ENCODE measurements at places on chromosomes 13 and 19.

DNA sequence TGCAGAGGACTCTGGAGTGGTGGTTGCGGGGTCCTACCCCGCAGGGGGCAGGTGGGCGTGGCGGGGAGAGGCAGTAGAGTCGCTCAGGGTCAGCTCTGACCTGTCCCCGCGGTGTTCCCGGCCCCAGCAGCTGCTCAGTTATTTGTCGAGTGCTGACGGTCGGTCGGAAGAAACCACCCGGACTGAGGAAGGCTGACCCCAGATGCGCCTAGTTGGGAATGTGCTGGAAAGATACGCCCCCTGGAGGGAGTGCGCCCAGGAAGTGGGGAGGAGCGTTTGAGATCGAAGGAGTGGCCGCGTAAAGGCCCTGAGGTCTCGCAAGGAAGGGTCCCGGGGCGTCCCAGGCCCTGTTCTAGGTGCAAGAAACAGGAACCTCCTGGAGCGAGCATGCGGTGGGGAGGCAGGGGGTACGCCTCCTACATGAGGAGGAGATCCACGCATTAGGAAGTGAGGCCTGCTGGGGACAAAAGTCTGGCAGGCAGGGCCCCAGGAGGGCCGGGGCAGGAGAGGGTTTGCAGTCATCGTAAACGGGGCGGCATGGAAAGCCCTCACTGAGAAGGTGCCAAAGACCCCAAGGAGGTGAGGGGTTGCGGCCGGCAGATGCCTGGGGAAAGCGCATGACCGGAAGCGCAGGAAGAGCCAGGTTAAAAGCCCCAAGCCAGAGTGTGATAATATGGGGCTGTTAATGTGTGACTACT lies 9.2 kb downstream of the CCDC8 start:
- DNase-seq, result no peak

DNA sequence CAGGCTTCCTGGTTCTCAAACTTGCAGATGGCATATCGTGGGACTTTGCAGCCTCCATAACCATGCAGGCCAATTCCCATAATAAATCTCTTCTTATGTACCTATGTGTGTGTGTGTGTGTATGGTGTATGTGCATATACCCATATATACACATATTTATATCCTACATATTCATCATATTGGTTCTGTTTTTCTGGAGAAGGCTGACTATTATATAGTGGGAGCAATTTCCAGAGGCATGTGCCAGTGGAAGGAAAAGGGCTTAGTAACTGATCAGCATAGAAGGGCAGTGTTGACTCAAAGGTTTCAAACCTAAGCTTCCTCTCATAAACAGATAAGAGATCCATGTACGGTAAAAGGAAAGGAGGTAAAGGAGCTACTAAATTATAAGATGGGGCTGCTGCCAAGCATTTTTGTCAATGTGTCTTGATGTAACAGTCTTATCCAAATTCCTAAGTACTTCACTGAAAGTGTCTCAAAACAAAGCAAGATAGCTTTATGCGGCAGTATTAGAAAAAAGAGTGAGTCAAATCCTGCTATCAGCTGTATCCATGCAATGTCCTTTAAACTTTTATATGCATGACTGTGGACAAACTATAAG lies 432.1 kb downstream of the TBC1D4 start:
- DNase-seq, result no peak

- DNase-seq, result no peak
Observed at GRCh38 chr19:16144216-16144581, 714 bp downstream of the HSH2D start.

- DNase-seq, result no peak
Observed at GRCh38 chr13:43041369-43041921, 18.1 kb downstream of the DNAJC15 start.

- DNase-seq, result no peak
Observed at GRCh38 chr13:99971576-99972189, at the start of gene ZIC5. Gene ZIC5 (minus strand): TSS chr13:99971767. CDS start chr13:99971603, 164 bp downstream.

DNA sequence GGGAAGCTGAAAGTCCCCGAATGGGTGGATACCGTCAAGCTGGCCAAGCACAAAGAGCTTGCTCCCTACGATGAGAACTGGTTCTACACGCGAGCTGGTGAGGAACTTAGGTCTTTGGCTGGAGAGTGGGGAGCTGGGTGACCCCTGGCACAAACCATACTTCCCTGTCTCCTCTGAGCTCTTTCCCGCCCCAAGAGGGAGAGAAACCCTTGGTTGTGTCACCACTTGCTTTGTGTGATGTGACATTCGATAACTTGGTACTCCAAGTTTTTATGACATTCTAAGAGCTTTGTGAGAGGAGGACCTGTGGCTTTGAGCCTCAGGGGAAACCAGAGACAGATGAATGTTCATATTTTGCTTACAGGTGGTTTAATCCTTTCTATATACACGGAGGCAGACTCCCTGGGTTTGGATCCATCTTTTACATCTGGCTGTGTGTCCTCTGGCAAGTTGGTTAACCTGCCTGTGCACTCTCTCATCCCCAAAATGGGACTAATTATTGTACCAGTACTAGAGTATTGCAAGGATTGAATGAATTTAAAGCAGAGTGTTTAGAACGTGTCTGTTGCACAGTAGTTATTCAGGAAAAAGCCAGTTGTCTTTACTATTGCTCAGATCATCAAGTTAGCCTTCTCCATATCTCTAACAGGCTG lies 1.2 kb downstream of the RPS19 start:
- no peak for DNase-seq

DNA sequence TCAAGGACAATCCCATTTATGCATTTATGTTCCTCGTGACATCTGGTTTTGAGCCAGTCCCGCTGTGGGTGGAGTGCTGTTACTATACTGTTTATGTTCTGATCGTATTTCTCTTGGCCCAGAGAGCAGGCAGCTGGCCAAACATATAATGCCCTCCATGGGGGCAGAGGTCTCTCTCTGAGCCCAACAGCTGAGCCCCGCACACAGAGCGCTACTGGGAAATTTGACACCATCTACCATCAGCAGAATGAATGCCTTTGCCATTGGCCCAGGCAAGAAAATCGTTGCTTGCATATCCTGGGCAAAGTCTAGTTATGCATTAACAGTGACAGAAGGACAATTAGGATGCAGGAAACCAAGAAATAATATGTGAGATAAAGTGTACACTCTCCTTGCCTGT lies 126.8 kb upstream of the CACNA1A start:
- DNase-seq, result no peak

GRCh38 chr19:41294393-41294792 lies 15.6 kb upstream of the CCDC97 start:
- DNase-seq, result no peak

GRCh38 chr19:17302391-17303166 lies 646 bp downstream of the ABHD8 start:
- DNase-seq, result no peak

DNA sequence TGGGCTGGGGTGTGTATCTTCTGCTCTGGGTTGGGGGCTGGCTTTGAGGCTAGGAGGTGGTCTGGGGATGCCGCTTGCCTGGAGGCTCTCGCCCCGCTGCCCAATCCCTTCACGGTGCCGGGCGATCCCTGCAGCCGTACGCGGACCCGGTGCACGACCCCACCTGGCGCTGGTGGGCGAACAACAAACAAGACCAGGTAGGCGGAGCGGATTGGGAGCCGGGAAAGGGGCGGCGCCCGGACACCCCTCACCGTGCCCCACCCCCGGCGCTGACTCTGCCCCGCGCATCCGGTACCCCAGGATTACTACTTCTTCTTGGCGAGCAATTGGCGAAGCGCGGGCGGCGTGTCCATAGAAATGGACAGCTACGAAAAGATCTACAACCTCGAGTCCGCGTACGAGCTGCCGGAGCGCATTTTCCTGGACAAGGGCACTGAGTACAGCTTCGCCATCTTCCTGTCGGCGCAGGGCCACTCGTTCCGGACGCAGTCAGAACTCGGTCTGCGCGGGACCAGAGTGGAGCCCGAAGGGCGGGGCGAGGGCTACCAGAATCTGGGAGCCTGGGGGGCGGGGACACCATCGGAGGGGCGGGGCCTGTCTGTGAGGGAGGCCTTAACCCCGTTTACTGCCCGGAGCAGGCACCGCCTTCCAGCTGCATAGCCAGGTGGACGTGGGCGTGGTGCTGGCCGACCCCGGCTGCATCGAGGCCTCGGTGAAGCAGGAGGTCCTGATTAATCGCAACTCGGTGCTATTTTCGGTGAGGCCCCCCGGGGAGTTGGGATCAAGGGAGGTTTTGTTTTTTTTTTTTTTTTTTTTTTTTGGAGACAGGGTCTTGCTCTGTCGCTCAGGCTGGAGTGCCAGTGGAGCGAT lies 12.1 kb upstream of the PSMD8 start:
- DNase-seq, result peak; percentile 82

DNA sequence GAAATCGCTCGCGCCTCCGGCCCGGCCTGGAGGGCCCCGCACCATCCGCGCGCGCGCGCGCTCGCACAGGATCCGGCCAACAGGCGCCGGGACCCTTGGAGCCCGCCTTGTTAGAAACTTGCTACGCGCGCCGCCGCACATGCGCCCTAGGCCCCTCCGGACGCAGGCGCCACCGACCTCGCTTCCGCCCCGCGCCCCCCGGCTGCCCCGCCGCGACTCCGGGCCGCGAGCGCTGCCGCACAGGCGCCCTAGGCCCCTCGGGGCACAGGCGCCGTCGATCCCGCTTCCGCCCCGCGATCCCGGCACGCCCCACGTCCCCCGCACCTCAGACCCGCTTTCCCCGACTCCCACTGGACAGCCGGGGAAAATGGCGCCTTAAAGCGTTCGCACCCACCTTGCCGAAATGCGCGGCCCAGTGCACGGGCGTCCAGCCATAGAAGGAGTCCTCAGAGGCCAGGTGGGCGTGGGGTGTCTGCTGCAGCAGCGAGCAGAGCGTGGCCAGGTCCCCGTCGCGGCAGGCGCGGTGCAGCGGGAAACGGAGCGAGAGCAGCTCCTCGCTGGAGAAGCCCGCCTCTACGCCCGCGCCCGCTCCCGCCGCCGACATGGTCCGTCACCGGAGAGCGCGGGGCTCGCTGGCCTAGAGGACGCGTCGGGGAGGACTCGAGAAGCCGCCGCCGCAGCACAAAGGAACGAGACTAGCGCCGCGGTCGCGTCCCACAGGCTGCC lies 375 bp downstream of the ANKRD10 start:
- DNase-seq, result peak; percentile 78

DNA sequence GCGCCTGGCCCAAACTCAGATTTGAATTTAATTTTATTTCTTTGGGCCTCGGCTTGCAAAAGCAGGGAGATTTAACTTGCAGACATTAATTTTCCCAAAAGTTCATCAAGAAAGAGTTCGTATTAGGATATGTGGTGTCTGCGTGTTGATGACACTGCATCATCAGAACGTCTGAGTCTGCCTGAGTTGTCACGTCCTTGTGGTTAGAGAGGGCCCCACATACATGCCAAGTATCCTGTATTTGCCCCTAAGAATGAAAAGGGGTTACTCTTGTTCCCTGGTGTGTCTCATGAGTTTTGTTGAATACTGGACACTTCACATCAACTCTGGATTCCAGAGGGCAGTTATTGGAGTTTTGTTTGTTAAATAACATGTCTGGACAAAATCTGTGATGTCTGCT lies 5.6 kb upstream of the TEX29 start:
- no peak for DNase-seq

DNA sequence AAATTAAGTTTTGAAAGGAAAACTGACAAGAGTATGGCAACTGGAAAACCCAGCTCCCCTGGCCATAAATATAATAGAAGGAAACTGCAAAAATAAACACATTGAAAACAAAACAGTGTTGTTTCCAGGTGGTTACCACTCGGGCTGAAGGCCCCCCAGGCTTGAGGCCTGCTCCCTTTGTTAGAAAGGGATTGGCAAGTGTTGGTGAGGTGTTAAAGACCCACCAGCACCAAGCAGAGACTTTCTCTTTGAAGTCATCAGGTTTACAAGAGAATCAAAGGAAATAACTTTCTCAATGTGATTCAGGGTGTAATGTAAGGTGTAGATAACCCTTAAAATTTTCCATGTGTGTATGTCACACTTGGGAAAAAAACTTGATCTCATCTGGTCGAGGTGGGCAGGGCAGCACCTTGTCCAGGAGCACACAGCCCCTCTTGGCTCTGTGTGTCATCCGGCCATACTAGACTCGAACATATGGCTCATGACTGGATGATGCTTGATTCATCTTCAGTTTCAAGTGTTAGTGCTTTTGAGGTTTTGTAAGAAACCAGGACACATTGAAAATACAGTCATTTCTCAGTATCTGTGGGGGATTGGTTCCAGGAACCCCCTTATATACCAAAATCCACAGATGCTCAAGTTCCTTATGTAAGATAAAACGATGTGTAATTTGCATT lies 7.8 kb downstream of the ACTN4 start:
- DNase-seq, result peak; percentile 58

- no peak for DNase-seq
Observed at GRCh38 chr13:33863188-33863789, 45.3 kb downstream of the RFC3 start.

DNA sequence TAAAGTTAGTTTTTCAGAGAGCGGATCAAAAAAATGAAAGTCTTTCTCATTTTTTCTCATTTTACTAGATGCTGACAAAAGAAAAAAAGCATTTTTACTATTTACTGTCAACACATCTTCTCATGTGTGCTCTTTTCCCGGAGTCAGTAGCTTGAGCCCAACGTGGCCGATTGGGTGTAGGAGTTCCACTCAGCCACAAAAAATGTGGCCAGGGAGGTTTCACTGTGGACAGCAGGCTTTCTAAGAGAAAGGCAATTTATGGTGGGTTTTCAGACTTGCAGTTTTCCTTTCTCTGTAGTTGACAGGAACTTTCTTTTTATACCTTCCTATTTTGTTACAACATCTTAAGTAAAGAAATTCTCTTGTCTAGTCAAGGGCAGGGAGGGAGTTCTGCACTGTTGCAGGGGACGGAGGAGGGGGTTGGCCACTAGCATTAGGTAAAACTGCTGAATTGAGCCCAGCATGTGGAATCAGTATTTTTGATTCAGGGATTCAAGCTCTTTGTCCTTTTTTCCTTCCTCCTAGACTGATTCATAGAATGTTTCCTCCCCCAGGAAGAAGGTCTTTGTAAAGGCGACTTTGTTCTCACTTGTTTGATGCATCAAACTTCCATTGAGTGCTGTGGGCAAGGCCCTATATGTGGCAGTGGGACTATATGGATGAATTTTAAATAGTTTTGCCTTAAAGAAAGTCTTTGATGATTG lies 123.1 kb downstream of the B3GLCT start:
- DNase-seq, result no peak

- DNase-seq, result no peak
Observed at GRCh38 chr13:27820524-27821482, 28.5 kb downstream of the GSX1 start.

GRCh38 chr19:56603829-56604228 lies 8.7 kb downstream of the ZNF71 start:
- DNase-seq, result no peak

GRCh38 chr13:75271846-75272245 lies 210.1 kb downstream of the TBC1D4 start:
- DNase-seq, result no peak

GRCh38 chr13:27672025-27672424 lies 50.3 kb downstream of the POLR1D start:
- no peak for DNase-seq

DNA sequence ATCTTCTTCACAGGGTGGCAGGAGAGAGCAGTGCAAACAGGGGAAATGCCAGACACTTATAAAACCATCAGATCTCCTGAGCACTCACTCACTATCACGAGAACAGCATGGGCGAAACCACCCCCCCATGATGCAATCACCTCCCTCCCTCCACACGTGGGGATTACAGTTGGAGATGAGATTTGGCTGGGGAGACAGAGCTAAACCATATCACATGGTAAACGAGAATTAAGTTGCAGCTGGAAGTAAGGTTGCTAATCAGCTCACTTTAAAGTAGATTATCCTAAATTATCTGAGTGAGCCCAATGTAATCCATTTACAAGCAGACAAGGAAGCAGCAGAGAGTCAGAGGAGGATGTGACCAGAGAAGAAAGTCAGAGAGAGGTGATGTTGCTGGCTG lies 102.2 kb upstream of the IPO5 start:
- no peak for DNase-seq

GRCh38 chr19:46840498-46840942 lies 10.1 kb downstream of the AP2S1 start:
- peak; percentile 54 for DNase-seq

GRCh38 chr13:44400736-44401135 lies 27.1 kb downstream of the SERP2 start:
- no peak for DNase-seq
